ENCODE measurements at places on chromosomes 13 and 19.

- no peak for DNase-seq
Measured at GRCh38 chr19:39237200-39238184, 7.3 kb downstream of the IFNL3 start.

GRCh38 chr13:95136638-95137037 lies 164.6 kb downstream of the ABCC4 start:
- no peak for DNase-seq

DNA sequence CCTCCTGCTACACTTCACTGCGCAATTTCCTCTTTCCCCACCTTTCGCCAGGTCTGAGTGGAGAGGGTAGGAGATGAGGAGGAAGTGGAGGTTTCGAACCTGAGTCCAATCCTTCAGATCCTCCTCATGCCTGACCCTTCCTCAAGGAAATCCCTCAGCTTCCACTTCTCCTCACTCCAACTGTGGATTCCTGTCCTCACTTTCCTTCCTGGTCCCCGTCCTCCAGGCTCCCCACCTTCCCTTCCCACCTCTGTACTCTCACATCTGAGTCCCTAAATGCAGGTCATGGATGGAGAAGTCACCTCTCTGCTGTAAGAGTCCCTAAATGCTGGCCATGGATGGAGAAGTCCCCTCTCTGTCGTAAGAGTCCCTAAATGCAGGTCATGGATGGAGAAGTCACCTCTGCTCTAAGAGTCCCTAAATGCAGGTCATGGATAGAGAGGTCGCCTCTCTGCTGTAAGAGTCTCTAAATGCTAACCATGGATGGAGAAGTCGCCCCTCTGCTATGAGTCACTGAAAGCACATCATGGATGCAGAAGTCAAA lies 3.1 kb downstream of the TMEM86B start:
- DNase-seq, result no peak

DNA sequence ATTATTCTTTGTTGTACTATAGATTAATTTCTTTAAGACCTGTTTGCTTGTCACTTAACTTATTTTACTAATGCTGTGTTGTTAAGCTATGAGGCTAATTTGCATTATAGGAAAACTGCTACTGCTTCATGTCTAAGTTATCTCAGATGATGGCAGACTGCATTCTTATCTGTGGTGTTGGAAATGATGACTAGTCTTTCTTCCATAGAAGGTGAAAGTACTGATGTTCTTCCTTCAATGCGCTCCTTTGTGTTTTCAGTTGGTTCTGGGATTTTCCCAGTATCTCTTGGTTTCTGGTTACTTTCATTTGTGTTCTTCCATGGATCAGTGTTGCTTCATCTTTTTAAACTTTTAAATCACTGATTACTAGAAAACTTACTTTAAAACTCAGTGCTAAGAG lies 46.9 kb downstream of the TPP2 start:
- no peak for DNase-seq

DNA sequence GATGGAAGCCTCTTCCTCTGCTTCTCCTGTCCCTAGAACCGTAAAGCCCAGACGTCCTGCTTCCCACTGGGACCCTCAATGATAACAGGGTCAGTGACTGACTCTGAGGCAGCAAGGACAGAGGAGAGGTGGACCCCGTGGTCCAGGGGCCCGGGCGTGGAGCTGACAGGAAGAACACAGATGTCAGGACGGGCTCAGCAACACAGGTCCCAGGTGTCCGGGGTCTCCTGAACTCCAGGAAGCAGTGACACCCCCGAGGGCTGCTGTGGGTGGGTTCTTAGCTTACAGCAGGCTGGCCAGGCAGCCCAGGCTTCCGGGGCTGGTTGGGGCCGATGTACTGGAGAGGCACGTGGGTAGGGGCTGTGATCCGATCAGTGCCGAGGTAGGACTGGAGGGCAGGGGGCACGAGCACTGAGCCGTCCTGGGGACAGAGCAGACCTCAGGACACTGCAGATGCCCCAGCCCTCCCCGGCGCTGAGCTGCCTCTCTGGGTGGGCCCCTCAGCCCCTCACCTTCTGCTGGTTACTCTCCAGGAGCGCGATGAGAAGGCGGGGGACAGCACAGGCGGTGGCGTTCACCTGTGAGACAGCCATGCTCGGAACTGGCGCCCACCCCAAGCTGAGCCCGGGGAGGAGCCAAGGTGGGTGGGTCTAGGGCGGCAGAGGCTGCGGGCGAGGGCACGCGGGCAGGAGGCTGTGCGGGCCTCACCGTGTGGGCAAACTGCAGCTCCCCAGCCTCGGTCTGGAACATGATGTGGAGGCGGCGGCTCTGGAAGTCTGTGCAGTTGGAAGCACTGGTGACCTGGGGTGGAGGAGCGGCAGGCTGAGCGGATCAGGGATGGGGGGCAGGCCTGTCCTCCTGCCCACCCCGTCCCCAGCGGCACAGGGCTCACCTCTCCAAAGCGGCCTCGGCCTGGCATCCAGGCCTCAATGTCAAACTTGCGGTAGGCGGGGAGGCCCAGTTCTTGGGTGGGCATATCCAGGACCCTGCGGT lies 3.6 kb upstream of the CCER2 start:
- DNase-seq, result no peak

DNA sequence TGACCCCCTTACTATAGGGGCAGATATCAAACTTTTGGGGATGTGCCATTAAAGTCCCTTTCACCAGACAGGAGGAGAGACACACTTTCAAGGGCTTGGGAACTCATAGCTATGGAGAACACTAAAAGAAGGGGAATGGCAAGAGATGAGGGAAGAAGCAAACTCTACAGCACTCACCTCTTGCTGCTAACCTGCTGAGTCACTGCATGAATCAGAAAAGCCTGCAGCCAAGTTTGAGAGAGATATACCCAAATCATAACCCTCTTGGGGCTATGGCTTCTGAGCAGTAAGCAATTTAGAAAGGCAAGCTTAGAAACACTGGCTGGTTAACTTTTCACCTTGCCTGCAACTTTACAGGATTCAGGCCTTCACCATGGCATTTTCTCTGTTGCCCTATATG lies 1028.0 kb downstream of the UQCRFS1 start:
- DNase-seq, result no peak

DNA sequence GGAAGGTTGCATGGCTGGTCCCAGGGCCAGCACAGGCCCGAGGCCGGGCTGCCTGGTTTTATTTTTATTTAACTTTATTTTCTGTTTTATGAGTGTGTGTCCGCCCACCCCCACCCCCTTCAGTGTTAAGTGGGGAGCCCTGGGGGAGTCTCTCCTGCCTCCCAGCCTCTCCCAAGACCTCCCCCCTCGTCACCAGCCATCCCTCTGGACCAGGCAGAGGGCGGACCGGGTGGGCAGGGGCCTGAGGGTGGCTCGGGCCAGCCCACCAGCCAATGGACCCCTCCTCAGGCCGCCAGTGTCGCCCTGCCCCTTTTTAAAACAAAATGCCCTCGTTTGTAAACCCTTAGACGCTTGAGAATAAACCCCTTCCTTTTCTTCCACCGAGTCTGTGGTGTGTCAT lies 531 bp upstream of the TGFBR3L start:
- no peak for DNase-seq

- no peak for DNase-seq
Measured at GRCh38 chr19:28425046-28425931, 787.7 kb downstream of the UQCRFS1 start.

DNA sequence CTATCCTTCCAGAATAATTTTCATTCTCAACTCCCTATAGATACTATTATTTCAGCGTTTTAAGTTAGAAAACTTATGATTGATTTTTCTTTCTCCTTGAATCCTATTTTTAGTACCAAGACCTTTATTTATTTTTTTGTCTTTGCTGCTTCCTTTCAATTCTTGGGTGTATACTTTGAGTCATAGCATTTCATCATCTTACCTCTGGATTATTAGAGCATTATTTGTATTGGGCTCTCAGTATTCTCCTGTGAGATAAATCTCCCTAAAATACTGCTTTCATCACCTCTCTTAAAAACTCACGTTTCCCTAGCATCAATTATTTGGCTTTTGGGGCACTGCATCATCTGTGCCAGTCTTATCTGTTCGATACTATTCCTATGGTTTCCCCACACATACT lies 222.8 kb downstream of the POSTN start:
- no peak for DNase-seq

DNA sequence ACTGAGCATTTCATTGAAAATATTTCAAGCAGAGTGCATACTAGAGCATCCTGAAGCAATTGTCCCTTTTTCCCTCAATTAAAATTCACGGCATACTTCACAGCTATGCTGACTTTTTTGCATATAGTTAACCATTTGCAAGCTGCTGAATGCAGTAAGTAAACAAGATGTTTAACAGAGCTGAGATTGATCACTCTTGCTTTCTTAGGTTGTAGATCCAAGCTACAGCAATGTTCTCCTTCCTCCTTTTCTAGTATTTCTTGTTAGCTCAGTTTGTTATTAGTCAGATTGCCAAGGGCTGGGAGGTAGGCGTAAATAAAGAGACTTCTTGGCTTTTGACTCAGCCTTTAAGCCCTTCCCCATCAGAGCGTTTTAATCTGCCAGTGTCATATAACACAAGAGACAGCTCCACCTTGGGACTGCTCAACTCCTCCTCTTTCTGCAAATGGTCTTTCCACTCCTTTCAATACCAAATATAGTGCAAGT lies at the start of gene SLITRK6:
TSS of gene SLITRK6 (minus strand) at position 323 of the 486 bp plus-strand sequence. CDS start 2,911 bp downstream, outside the sequence.
- peak; percentile 30 for DNase-seq

DNA sequence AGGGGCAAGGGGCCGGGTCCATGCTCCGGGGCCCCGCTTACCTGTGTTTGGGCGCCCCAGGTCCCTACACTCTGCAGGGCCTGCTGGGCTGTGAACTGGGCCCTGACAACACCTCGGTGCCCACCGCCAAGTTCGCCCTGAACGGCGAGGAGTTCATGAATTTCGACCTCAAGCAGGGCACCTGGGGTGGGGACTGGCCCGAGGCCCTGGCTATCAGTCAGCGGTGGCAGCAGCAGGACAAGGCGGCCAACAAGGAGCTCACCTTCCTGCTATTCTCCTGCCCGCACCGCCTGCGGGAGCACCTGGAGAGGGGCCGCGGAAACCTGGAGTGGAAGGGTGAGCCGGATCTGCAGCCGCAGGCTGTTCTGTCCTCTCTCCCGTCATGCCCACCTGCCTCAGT lies 1.7 kb downstream of the FCGRT start:
- DNase-seq, result no peak

DNA sequence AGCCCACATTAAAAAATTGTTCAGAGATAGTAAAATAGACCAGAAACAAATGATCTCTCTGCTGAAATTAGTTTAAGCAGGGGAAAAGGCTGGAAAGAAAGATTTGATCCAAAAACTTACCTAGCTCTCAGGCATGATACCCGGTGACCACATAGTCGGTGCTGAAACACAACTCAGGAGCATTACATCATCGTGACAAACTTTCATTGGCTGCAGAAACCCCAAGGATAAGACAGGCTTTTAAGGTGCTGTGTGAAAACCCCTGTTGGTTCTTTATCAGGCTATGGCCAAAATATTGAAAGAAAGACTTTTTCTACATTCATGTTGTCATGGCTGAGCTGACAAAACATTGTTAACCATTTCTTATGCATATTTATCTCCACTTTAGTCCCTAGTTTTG lies 171.7 kb upstream of the KLF12 start:
- DNase-seq, result no peak

GRCh38 chr13:29679396-29680053 lies 84.0 kb upstream of the SLC7A1 start:
- DNase-seq, result no peak

GRCh38 chr13:94345374-94346195 lies 133.9 kb downstream of the DCT start:
- DNase-seq, result peak; percentile 8

DNA sequence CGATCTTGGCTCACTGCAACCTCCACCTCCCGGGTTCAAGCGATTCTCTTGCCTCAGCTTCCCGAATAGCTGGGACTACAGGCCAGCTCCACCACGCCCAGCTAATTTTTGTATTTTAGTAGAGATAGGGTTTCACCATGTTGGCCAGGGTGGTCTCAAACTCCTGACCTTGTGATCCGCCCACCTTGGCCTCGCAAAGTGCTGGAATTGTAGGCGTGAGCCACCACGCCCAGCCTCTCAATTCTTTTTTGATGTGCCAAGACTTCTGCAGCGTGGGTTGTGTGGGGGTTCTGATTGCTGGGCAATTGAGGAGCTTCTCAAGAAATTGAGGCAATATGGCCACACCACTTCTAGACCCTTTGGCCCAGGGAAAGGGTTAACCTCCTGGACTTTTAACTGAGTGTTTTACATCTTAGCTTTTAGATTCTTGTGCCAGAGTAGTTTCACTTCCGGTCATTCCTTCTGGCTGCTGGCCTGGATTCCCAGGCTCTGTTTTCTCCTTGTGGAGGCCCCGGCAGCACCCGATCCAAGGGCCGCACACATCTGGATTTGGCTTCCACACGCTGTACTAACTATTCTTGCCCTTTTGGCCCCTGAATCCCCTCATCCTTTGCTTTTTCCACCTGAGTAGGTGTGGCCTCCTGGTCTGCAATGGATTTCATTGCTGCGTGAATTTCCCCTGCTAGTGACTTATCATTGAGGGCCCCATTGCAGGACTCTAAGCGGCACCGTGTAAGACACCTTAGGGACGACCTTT lies 14.7 kb downstream of the SMARCA4 start:
- DNase-seq, result no peak

GRCh38 chr19:32208060-32208459 lies 137.3 kb upstream of the ZNF507 start:
- no peak for DNase-seq

GRCh38 chr19:48258350-48258749 lies 2.6 kb upstream of the CARD8 start:
- no peak for DNase-seq

DNA sequence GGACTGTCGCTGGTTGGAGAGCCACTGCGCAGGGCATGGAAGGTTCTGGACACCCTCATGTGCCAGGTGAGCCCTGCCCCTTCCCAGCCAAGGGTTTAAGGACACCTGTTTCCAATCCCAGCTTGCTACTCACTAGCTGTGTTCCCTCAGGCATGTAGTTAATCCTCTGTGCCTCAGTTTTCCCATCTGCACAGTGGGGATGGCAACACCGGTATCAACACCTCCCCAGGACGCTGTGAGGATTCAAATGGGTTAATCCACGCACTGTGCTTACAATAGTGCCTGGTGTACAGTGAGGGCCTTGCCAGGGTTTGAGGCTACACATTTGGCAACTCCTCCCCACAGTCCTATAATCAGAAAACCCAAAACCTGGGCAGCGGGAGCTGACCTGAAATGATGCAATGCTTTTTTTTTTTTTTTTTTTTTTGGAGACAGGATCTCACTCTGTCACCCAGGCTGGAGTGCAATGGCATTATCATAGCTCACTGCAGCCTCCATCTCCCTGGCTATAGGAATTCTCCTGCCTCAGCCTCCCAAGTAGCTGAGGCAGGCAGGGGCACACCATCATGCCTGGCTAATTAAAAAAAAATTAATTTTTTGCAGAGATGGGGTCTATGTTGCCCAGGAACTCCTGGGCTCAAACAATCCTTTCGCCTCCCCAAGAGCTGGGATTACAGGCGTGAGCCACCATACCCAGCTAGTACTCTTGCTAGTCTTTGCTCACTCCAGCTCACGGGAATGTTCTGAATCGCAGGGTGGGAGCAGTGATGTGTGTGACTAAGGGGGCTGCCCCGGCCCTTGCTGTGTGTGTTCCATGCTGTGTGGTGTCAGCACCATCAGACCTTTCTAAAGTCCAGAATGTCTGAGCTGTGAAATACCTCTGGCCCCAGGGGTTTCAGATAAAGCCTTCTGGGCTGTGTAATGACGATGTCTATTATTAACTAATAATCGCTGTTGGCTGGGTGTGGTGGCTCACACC lies 2.3 kb downstream of the ACP4 start:
- no peak for DNase-seq
